Mucosa of descending colon (tissue), 3 donors: ENCODE measurements at places on chromosomes 5 and 9. TPM values are rescaled to one million over a fixed set of nuclear protein-coding genes. Genes with fewer than 3 reads are reported as not detected.

DAB2IP gene
- 109 TPM for total RNA-seq

ZNF462 gene
- total RNA-seq: 54.7 TPM

MLANA gene
- total RNA-seq: not detected

SLC34A3 gene
- total RNA-seq: not detected

ELP1 gene
- total RNA-seq: 14.3 TPM

THG1L gene
- 14.0 TPM for total RNA-seq

MAST4 gene
- 16.2 TPM for total RNA-seq

ARRDC1 gene
- total RNA-seq: 58.1 TPM

IRF1 gene
- 89.4 TPM for total RNA-seq

CCDC187 gene
- 0.93 TPM for total RNA-seq

PRR16 gene
- 2.9 TPM for total RNA-seq

G3BP1 gene
- total RNA-seq: 127 TPM

C9orf57 gene
- total RNA-seq: not detected

DEPDC1B gene
- 9.8 TPM for total RNA-seq

GNA14 gene
- 7.0 TPM for total RNA-seq

FBXW5 gene
- 127 TPM for total RNA-seq

GOLGA1 gene
- total RNA-seq: 31.2 TPM

IFNA2 gene
- not detected for total RNA-seq

TGFBI gene
- total RNA-seq: 77.1 TPM

MZB1 gene
- total RNA-seq: 10.2 TPM

GTF3C4 gene
- 11.4 TPM for total RNA-seq

SH3PXD2B gene
- total RNA-seq: 19.9 TPM

CD14 gene
- 35.8 TPM for total RNA-seq

FAXDC2 gene
- 18.1 TPM for total RNA-seq

GABRA6 gene
- total RNA-seq: not detected

PDE4D gene
- 37.9 TPM for total RNA-seq

FBP2 gene
- total RNA-seq: not detected

KIF2A gene
- 34.2 TPM for total RNA-seq

STKLD1 gene
- 1.4 TPM for total RNA-seq

FSD1L gene
- total RNA-seq: 7.8 TPM

RIMOC1 gene
- 27.5 TPM for total RNA-seq

C5orf63 gene
- 14.9 TPM for total RNA-seq

DIRAS2 gene
- total RNA-seq: 1.4 TPM

IL3 gene
- not detected for total RNA-seq

SPATA31E1 gene
- not detected for total RNA-seq

NUTM2G gene
- total RNA-seq: not detected

SLC6A3 gene
- not detected for total RNA-seq

CHSY3 gene
- 0.73 TPM for total RNA-seq

PTGDS gene
- total RNA-seq: 2.5 TPM

DBH gene
- not detected for total RNA-seq

BHMT2 gene
- total RNA-seq: 0.49 TPM
